Lung (tissue), 17 donors: ENCODE measurements at places on chromosomes 16 and 17. TPM values are rescaled to one million over a fixed set of nuclear protein-coding genes. Genes with fewer than 3 reads are reported as not detected.

CIBAR2 gene
- 15.2 TPM for polyA plus RNA-seq

DNA sequence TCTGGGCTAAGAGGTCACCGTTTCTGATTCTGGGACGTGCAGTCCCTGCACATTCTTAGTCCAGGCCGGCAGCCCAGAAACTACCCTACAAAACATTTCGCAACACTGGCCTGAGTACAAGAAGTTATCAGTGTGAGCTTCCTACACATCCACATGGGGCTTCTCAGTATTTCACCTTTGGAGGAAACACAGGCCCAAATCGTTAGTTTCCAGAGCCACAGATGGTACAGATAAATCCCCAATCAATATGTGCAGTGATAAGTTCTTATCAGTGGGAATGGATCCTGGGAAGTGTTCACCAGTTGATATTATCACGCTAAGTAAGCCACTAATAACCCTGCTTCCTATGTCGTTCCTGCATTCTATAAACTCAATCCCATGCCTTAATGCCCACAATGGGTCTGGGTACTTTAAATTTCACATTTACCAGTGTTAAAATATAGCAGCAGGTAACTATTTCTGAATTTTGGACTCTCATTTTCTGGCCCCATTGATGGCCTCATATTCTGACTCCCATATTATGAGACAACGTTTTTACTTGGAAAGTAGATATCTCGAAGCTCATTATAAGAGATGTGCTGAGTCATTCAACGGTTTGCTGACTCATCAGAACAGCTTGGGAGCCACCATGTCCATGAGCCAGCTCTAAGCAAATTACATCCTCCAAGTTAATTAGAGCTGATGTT lies 370.2 kb upstream of the MAF start:
- peak; percentile 74 for DNase-seq

E2F4 gene
- 44.5 TPM for polyA plus RNA-seq

KRTAP1-1 gene
- not detected for polyA plus RNA-seq

DNA sequence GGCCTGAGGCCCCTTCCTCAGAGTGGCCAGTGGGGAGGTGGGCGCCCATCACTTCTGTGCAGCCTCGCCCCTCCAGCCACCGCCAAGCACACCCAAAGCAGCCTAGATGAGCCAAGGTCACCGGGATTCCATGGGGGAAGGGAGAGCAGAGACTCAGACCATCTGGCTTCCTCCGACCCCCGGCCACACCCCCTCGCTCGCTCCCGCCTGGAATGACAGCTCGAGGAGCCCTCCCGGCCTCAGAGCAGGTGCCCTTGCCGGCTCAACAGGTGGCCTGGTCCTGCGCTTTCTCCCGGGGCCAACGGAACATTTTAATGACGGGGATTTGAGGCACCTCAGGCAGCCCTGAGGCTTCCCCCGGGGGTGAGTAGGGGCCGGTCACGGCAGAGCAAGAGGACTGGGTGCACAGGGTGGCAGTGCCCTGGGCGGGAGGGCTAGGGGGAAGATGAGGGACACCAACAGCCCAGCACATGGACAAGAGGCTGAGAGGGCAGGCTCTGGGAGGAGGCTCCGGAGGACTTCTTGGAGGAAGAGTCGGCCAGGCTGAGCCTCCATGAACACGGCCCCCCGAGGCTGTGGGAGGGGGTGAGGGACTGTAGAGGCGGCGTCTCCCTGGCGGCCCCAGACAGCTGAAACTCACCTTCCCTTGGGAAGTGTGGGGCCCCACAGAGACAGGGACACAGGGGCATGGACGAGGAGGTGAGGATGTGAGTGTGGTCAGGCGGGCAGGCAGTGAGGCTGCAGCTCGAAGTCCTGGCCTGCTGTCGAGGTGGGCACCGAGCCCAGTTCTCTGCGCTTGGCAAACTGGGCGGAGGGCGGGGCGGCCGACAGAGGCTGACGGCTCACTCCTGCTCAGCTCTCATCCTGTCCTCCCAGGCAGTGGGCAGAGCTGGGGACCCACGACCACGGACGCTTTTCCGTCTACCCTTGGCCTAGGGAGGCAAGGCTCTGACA lies 12.5 kb upstream of the C1QTNF8 start:
- no peak for DNase-seq

DNA sequence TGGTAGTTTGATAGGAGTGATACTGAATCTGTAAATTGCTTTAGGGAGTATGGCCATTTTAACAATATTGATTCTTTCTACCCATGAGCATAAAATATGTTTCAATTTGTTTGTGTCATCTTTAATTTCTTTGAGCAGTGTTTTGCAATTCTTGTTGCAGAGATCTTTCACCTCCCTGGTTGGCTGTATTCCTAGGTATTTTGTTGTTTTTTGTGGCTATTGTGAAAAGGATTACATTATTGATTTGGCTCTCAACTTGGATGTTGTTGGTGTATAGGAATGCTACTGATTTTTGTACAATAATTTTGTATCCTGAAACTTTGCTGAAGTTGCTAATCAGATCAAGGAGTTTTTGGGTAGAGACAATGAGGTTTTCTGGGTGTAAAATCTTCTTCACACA lies 3.2 kb downstream of the KRTAP9-9 start:
- no peak for DNase-seq

GRCh38 chr17:3935140-3935542 lies 18.9 kb upstream of the P2RX1 start:
- DNase-seq: peak; percentile 86

SLC16A13 gene
- 4.8 TPM for polyA plus RNA-seq
